Stimulated activated CD4-positive, alpha-beta T cell treated with anti-CD3 and anti-CD28 coated beads, Interleukin-4, amount 100 ng/mL, for 1 hour (primary cell): ENCODE measurements at places on chromosomes 2 and 18.

GRCh38 chr18:50424877-50425690 is 50.2 kb downstream of the SKA1 start:
- no peak for DNase-seq

GRCh38 chr18:13916559-13916958 is 1.2 kb upstream of the MC2R start:
- DNase-seq: no peak

- DNase-seq: no peak
These were observed 105.1 kb downstream of the TPO start for GRCh38 chr2:1518331-1518803.

GRCh38 chr2:112646102-112646719 is 472 bp downstream of the SLC20A1 start:
- DNase-seq: peak; percentile 62

DNA sequence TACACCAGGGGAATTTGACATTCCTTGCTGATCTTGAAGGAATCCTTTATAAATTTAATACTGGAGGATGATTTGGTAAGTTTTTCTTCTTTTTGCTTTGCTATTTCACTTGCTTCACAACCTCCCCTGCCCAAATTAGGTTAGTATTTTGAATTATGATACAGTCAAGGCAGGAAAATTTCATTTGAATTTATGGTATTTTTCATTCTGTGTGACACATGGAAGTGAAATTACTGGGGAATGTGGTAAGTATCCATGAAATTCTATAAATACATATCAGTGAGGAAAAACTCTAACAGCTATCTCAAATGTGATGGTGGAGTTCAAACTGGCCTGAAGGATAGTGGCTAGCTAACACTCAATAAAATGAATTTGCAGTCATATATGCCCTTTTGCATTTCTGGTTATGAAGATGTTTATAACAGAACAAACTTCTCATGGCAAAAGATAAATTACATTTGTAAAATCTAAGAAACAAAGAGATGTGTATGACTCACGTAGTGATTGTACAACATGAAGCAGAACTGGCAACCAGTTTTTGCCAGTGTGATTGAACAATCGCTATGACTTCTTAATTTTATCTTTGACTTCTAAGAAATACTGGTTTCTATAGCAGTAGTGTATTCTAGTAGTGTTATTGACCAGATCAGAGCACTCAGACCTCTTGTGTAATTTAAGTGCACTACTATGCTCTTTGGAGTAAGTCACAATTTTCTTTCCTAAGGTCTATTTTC is 152.6 kb downstream of the IKZF2 start:
- DNase-seq: no peak

DNA sequence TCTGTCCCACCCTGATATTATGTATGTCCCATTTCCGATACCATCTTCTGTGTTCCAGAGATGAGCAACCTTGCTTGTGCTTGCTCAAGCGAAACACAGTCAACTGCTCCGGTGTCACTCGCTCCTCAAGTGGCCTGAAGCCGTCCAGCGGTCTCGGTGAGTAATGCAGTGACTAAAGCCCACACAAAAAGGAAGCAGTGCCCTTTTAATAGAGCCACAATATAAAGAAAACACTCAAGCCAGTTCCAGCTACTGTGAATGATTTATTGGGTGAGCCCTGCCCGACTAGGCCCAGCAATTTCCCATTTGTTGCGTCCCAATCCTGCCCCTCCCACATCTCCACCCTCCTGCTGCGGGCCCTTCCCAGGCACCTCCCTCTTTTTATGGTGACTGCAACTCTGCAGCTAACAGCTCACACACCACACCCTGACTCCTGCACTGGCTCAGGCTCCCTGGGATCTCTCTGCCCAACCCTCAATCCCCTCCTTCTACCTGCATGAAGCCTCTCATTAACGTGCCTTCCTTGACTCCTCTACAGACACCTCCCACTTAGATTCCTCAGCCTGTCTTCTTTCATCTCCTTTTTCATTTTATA is 44.2 kb upstream of the DSC1 start:
- no peak for DNase-seq

DNA sequence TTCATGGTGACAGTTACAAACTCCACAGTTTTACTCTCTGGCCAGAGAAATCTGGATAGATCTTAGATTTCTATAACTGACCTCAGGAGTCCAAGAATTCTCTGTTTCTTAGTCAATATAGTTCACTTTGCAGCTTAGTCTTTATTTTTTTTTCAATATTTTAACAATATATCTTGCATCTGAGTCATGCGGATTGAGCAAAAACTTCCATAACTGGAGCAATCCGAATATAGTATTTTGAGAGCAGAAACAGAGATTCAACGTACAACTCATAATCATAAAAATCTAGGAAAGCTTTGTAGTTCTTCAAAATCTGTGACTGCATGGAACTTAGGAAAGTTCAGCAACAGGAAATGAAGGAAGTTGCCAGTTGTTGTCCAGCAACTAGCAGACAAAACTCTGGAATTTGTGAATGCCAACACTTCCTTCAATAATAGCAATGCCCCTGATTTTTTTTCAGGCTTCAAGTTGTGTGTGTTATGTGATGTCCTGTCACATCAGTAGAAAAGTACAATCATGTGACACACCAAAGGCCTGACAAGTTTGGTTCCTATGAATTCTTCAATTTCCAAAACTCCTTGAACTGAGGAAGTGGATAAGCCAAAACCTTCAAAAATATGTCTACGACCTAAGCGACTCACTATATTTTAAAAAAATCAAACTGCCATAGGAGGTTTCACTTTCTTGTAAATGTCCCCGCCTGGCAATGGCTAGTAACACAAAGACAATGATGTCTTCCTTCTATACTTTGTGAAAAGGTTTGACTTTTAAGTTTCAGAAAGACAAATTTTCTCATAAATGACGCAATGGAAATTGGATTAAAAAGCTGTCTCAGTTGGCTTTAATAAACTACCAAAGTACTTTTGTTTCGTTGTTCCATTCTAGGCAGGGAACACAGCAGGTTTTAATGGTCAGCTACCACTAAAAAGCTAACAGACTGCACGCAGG is 510.6 kb downstream of the ERBB4 start:
- DNase-seq: no peak

DNA sequence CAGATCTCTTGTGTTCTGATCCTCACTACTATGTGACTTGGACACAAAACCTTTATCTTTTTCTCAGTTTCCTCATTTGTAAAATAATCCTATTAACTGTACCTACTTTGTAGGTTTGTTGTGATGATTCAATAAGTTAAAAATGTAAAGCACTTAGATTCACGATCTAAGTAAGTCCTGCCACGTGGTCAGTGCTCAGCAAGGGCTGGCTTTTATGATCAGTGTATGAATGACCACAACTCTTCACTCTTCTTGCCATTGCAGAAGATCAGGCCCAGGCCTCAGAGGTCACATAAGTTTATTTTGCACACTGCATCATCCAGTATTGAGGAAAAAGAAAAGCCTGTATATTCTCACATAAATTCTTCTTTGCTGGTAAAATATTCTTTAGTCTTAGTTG is 1192.5 kb upstream of the ACVR2A start:
- DNase-seq: no peak

GRCh38 chr2:230842473-230842872 is 22.3 kb upstream of the ITM2C start:
- no peak for DNase-seq
